ENCODE measurements at places on chromosomes 6 and 20. TPM values are rescaled to one million over a fixed set of nuclear protein-coding genes. Genes with fewer than 3 reads are reported as not detected.

Gene CCNC
- 95.1 TPM for total RNA-seq

Gene CLIC5
- not detected for total RNA-seq

Gene SRSF12
- not detected for total RNA-seq

Gene CYP24A1
- total RNA-seq, result not detected

Gene CNBD2
- 5.1 TPM for total RNA-seq

Gene PSORS1C1
- 4.0 TPM for total RNA-seq

Gene RTF2
- 104 TPM for total RNA-seq

Gene POU3F2
- not detected for total RNA-seq

Gene LRRC73
- total RNA-seq, result 0.11 TPM

All from dermis lymphatic vessel endothelial cell (primary cell).